Activated CD4-positive, alpha-beta T cell treated with anti-CD3 and anti-CD28 coated beads, Interleukin-2, amount 50 U/mL, for 48 hours (primary cell): ENCODE measurements at places on chromosomes 11 and 22.

DNA sequence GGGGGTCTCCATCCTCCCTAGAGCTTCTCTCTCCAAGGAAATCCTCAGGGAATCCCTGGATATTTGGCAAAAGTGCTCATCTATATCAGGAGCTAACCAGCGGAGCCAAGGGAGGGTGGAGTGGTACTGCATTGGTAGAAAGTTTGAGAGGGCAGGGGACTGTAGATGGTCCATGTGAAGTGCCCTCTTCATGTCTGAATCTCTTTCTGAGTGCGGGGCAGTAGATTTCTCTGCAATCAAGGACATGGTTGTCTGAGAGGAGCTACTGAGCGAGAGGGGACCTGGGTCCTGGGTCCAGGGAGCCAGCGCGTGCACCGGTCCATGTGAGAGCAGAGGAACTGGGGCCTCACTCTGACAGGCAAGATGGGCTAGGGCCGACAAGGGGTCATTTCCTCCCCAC is 701 bp downstream of the DIXDC1 start:
- no peak for DNase-seq

DNA sequence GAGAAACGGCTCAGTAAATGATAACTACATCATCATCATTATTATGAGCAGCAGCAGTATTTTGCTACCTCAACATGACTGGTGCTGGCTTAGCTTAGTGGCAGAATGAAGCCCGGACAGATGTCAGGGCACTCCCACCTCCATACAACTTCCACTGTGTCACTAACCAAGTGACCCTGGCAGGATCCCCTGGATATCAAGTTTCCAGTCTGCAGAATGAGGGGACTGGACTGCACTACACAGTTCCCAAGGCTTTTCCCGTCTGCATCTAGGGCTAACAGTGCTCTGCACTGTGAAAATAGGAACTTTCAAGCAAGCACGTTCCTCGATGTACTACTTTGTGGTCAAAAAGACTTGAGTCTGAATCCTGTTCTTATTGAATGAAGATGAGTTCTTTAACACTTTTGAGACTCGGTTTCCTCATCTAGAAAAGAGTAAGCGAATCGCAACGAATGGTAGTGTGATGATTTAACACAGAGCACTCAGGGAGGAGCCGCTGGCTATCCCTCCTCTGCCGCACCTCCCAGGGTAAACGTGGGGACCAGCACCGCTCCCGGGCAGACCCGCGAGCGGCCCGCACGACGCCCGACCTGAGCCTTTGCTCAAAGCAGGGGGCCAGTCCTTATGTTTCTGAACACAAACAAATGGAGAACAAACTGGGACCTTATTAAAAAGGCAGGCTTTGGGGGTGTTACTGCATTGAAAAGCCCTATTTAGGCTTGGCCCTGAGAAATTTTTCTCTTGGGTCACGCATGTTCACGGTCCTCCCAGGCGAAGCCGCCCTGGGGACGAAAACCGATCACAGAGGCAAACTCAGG is 910 bp downstream of the CLTCL1 start:
- peak; percentile 10 for DNase-seq

- DNase-seq: no peak
Observed at GRCh38 chr11:70012134-70012733, 65.9 kb upstream of the ANO1 start.

- no peak for DNase-seq
Observed at GRCh38 chr11:66259956-66260355, 8.5 kb upstream of the RAB1B start.

DNA sequence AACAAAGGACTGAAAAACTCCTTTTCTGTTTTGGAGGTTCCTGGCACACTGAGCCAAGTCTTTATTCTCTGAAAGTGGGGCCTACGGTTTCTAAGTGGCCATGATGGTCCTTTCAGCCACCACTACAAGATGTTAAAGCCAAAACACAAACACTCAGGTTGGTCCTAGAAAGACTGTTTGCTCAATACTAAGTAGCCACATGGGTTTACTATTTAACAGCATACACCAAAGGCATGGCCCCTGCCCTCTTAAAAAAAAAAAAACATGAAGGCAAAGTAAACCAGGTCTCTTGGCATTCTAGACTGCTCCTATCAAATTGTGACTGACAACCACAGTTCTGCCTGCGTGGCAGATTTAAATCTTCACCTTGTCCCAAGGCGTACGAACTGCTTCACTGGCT is 123.6 kb upstream of the BID start:
- DNase-seq: no peak

DNA sequence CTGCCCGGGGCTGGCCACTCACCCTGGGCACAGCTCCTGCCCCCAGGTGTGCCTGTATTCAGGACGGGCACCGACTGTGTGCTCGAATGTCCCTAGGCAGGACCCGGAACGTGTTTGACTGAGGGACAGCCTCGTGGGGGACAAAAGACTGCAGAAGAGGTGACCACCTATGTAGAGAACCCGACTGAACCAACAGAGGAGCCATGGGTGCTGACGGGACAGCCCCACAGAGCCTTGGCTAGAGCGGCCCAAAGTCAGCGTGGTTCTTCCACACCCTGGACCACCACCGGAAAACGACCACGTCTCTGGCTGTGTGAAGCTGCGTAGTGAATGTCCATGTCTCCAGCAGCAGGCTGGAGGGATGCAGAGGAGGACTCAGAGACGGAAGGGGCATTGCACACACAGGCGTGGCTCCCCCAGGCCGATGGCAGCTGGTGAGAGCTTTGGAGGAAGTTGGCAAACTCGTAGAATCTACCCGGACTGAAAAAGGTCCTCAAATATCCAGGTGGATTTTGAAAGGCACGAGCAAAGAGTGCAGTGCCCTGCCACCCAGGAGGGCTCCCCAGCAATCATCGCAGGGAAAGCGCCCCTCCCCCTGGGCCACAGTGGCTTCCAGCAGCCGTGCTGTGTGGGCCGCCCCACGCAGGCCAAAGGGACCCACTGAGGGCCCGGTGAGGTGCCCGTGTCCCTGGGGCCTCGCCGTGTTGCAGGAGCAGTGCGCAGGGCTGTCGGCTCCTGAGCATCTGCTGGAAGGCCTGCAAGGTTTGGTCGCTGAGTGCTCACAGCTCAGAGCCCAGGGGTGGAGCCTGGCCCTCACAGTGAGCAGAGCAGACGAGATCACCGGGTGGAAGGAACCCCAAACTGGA is 17.5 kb upstream of the MUC5B start:
- DNase-seq: no peak

GRCh38 chr11:44281151-44281550 is 28.8 kb downstream of the ALX4 start:
- DNase-seq: no peak

GRCh38 chr11:2363577-2364370 is 13.3 kb upstream of the CD81 start:
- no peak for DNase-seq

DNA sequence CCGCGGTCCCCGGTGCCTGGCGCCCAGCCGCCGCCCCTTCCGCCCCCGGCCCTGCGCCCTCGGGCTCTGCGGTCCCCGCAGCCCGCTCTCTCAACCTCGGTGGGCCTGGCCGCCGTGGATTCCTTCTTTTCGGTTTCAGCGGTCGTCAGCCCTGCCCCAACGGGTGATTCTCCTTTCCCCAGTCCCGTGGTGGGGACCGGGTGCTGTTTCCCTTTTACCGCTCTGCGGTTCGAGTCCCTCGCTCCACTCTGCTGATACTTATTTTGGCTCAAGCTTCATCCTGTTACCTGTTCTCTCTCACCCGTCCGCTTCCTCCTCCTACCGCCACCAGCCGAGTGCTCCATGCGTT is 494 bp downstream of the ZDHHC5 start:
- DNase-seq: no peak

GRCh38 chr22:33049119-33049729 is 9.0 kb downstream of the SYN3 start:
- DNase-seq: peak; percentile 62

DNA sequence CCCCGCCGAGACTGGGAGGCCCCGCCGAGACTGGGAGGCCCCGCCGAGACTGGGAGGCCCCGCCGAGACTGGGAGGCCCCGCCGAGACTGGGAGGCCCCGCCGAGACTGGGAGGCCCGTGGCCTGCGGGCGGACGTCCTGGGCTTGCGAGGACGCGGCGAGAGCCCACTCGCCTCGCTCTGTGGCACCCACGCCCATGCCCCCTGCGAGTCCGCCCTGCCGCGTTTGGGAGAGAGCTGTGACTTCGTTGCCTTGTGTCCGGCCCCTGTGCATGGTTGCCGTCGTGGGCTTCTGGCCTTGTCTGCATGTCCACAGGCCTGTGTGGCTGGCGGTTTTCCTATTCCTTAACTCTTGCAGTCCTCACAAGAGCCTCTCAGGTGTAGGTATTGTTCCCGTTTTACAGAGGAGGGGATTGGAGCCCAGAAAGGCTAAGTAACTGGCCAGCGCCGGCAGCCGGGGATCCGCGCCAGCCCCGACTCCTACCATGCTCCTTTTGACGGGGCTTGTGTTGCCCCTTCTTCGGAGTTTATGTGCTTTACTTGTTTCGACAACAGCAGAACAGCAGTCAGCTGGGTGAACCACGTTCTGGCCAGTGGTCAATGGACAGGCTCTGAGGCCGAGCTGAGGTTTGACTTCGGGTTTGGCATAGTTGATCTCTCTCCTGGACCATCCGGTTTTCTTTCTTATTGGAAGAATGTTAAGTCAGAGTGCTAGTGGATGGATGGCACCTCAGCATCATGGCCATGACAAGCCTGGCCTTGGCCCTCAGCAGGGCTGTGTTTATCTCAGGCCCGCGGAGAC is 741 bp downstream of the PHRF1 start:
- DNase-seq: no peak

GRCh38 chr11:72535194-72535547 is 100.8 kb upstream of the CLPB start:
- DNase-seq: no peak

GRCh38 chr11:33867996-33868646 is 23.8 kb downstream of the LMO2 start:
- DNase-seq: no peak

DNA sequence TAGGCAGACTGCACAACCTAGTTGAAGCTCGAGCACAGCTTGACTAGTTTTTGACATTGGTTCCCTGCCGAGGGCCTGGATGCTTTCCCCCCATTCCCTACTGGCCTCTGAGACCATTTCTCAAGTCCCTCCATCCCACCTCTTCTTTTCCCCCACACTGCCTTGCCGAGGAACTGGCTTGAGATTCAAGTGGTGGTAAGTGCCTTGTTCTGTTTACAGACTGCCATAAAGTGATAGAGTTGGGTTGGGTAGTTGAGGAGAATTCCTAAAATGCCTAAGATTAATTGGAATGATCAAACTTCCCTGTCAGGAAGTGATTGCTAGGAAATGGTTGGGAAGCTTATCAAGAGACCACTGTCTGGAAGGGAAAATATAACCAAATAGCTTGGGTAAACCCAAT is 16.2 kb downstream of the MRPL16 start:
- no peak for DNase-seq

DNA sequence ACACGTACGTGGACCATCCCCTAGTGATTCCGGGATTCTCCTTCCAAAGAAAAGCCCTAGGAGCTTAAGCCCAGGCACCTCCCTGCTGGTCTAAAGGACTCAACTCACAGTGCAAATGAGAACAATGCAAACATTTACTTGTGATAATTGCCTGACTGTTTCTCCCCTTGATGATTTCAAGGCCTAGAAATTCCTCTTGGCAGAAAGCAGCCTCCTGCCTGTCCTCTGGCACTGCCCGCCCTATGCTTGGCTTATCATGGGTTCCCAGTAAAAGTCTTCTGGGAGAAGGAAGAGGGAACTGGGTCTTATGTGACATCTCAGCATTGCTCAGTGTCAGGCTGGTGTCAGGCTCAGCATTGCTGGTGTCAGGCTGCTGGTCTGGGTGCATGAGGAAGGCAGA is 351.8 kb downstream of the SHANK2 start:
- DNase-seq: no peak

DNA sequence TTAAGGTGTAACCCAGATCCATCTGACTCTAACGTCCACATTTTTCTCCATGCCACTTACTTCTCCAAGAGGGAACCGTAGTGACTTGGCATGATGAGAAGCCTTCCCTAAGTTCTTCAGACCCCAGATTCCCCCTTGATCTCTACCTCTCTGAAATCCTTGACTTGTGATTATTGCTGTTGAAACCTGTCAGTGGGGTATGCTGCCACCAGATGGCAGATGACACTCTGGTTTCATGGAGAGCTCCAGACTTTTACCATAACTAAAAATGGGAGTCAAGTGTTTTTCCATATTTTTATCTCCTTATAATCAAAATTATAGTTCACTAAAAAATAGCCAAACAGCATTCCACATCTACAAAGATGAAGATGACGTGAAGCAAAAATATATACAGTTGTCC is 504.2 kb downstream of the SOX6 start:
- DNase-seq: no peak

- no peak for DNase-seq
Observed at GRCh38 chr22:48498526-48499331, 1328.9 kb downstream of the BRD1 start.

- no peak for DNase-seq
Observed at GRCh38 chr11:42161886-42162285, 702.4 kb upstream of the LRRC4C start.

DNA sequence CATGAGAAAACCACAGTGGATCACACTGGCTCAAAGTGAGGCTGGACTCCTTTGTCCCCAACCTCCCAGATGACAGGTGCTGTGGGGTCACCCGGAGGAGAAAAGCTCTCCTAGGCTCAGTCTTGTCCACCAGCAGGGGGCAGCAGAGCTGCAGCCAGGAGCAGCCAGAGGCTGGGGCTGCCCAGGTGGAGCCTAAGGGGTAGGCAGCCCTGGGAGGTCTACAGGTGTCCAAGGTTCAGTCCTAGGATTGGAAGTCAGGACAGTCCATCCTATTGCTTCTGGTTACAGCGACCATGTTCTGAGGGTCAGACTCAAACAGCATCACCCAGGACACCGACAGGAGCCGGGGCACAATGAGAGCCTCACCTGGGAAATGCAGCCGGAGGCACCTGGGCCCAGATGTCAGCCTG is 77.6 kb upstream of the IGLL5 start:
- peak; percentile 78 for DNase-seq

DNA sequence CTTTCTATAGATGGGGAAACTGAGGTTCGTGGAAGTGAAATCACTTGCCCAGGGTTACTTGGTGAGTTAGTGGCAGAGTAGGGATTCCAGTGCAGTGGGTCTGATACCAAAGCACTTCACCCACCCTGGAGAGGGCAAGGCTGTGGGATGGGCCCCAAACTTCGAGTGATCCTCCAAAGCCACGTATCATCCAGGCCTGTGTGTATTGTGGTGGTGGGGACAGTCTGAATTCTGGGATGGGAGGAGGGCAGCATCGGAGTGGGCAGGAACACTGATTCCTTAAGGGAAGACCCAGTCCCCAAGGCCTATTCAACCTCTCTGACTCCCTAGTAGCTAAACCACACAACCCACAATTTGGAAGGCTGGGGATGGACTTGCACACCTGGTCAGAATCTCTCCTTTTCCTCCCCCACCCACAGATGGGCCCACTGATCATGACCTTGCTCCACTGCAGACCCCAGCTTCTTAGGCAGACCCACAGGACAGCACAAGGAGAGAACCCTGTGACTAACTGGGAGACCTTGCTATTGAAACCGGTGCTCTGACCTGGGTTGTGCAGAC is 11.5 kb downstream of the TMPRSS13 start:
- no peak for DNase-seq
